ENCODE measurements at places on chromosomes 12 and 14.

DNA sequence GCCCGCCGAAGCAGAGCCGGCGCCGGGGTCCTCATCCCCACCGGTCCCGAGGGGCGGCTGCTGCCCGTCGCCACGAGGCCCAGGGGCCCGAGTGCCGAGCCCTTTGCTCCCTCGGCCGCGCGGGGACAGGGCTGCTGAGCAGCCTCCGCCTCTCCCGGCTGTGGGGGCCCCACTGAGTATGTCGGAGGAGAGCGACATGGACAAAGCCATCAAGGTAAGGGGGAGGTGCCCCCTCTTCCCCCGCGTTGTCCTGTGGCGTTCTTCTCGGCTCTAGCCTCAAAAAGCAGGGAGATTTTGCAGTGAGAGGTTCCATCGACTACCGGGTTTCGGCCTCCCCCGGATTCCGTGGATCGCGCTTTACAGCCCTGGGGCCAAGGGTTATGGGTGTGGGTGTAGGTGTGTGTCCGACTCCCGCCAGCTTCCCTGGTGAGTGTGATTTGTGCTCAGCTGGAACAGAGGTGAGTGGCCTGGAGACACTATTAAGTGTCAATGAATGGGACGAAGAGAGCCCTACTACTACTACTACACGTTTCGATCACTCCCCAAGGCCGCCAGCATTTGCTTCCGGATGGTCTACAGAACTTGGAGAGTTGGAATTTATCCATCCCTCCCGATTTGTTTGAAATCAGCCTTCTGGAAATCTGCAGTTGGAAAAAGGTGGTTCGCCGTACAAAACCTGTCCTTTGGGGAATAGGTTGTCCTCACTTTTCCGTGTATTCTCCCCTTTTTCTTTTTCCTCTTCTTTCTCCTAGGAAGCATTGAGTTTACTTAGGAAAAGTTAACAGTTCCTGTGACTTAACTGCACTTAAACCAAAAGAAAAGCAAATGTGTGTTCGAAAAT is 748 bp downstream of the MAPKAPK5 start:
- DNase-seq: no peak

DNA sequence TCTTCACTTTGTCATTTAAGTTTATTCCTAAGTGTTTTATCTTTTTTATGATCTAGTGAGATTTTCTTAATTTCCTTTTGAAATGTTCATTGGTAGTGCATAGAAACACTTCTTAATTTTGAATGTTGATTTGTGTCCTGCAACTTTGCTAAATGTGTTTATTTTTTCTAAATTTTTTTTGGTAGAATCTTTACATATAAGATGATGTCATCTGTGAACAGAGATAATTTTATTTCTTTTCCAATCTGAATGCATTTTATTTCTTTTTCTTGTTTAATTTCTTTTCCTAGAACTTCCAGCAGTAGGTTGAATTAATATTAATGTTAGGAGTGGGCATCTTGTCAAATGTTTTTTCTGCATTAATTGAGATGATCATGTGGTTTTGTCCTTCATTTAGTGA is 42.1 kb downstream of the SLCO1B3 start:
- no peak for DNase-seq

DNA sequence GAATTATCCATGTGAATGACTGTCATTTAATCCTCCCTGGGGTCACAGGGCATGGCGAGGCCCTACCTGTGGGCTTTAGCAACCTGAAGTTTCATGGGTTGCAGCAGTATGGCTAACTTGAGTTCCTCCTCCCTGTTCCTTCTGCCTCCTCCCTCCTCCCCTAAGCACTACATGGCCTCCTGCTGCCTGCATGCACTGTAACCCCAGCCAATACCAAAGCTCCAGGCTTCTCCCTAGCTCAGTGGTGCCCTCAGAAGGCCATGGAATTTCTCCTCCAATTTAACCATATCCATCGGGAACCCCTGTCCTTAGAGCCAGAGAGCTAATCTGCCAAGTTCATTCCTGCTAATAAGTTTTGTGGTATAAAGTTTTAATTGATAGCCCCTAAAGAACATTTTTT is 95.1 kb downstream of the NT5DC3 start:
- no peak for DNase-seq

DNA sequence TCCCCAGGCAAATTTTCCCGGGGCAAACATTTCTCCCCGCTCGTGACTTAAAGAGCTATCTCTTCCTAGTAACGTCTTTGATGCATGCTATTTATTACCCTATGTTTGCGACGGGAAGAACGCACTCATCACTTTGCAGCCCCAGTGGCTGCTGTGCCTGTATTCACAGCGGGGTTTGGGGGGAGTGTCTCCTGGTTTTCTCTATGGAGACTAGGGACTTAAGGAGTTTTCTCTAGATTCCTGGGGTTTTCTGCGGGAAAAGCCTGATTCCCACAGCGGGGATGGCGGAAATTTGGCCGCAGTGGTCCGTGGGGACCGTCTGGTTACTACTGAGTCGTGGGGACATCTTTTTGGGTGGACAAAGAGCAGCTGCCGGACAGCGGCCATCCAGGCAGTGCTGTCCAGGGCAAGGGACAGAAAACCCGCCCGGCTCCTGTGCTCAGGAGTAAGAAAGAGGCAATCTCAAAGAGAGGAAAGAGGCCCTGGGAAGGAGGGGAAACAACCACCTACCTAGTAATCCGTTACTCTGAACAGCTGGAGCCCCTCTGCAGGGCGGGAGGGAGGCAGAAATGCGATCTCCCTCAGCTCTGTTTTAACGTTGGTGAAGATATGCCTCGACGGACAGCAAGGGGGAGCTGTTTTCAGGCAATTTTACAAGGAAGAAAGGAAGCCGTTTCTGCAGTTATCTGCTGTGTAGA is 771 bp upstream of the AVPR1A start:
- peak; percentile 66 for DNase-seq

DNA sequence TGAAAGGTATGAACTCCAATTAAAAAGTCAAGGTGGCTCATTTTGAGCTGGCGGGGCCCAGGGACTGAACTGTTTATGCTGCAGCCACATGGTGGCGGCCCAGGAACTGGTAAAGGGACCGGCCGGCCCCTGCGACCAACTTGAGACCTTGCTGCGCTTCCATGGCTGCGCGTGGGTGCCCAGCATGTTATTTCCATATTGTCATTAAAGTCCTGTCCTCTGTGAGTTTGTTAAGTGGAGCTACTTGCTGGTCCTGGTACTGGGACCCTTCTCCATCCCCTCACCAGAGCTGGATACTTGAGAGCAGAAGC is 62.3 kb downstream of the BEGAIN start:
- DNase-seq: peak; percentile 6

DNA sequence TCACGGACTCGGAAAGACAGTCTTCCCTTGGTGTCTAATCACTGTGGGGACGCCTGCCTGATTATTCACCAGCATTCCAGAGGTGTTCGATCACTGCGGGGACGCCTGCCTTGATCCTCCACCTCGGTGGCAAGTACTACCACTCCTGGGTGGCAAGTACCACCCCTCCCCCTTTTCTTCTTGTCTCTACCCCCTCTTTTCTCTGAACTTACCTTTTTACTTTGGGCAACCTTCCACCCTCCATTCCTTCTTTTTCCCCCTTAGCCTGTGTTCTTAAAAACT is 12.0 kb upstream of the LGMN start:
- no peak for DNase-seq

DNA sequence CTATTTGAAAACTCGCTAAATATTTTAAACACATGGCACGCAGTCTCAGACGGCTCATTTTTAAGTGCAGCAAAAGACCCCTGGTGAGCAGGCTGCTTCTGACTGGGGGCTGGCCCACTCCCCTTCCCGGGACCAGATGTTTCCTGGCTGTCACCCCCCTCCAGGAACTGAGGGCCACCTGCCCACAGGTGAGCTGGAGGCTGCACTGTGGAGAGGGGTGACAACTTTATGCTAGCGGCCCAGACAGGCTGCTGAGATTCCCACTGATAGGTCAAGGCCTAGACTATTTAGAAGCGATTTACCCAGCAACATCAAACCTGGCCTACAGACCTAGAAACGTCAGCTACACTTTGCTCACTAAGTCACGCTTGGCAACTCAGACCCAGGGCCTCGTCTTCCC is 92.1 kb downstream of the BCL11B start:
- DNase-seq: no peak

DNA sequence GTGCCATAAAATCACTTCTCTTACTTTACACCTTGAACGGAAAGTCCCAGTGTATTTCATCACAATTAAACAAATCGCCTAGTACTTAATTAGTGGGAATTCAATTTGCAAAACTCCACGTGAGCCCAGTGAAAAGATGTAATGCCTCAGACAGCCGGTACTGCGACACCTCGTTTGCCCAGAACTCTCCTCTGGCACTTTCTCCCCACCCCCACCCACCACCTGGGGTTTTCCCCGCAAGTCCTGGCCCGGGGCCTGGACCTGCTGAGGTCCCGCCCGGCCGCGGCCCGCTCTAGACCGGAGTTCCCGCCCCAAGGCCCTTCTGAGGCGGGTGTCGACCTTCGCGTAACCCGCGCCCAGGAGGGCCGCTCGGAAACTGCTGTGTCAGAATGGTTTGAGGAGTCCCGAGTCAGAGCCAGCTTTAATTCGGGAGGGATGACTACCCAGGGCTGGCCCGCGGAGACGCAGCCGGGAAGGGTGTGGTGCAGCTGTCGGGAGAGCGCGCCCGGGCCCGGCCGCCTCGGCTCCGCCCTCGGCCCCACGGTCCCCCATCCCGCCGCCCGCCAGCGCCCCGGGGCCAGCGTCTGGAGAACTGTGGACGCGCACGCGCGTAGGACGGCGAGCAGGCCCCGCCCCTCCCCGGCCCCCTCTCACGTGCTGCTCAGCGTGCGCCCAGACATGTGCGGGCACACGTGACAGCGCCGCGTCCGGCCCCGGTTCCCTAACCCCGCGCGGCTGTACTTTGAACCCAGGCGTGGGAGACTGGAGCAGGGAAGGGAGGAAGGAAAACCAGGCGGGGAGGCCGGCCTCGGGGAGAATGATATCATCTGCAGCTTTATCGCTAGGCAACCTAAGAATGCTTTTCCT is 10.8 kb downstream of the BHLHE41 start:
- DNase-seq: peak; percentile 77

DNA sequence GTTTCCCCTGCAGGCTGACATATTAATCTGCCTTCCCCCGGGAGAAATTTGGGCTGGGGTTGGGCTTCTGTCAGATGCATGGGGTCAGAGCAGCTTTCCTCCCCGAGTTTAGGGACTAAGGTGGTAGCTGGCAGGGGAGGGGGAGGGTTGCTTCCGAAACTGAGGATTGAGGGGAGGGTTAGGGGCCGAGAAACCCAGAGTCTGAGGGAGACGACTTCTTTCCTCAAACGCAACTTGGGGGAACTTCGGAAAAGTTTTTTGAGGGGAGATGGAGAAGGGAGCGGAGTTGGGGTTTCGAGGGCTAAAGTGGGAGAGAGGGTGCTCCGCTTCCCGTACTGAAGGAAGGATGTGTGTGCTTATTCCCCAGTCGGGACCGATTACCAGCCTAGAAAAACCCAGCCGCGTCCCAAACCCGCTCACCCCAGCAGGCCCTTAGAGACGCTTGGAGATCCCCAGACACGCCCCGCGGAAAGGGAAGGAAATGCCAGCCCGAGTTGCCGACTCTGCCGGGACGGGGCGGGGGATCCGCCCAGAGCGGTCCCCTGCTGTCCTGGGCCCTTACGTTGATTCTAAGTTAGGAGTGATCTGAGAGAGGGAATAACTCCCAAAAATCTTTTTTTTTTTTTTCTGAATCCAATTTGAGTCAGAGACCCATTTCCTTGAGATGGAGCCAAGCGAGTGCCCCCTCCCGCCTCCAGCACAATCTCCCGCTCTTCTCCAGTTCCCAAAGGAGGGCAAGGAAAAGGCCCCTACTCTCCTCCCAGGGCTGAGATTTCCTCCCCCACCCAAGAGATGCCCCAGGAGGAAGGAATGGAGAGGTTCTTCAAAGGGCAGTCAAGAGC is 61.9 kb downstream of the SMUG1 start:
- DNase-seq: no peak

- no peak for DNase-seq
These were observed 246.4 kb downstream of the C12orf50 start for GRCh38 chr12:87782838-87783237.

DNA sequence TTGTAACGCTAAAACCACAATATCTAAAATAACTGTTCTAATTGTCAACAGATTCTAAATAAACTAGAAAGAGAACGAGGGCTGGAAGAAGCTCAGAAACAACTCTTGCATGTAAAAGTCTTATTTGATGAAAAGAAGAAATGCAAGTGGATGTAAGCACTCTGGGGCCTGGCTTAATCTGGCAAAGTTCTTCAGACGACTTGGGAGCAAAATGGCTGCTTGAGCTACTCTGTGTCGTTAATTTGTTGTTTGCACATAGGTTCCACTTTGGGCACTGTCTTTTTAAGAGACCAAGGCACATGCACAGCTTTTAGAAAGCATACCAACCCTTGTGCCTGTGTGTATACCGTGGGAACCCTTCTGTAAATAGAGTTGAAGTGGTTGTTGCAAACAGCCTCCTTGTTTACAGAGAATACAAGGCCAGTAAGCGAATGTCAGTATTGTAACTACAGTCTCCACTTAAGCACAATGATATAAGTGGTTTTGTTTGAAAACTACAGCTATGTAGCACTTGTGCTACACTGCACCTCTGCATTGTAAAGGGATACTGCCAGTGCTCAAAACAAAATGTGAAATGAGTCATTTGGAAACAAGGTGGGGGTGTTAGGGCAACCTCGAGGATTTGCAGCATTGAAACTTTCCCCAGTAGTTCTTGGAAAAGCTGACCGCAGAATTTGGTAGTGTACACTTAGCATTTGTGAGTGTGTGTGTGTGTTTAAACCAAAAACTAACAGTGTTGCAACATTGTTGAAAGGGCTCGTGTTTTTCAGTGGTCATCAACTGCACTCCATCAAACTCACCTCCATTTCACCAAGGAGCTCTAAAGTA is 154.3 kb downstream of the CEP83 start:
- DNase-seq: peak; percentile 1

GRCh38 chr14:24534286-24534685 is 26.2 kb upstream of the CMA1 start:
- no peak for DNase-seq

- DNase-seq: no peak
These were observed 5.9 kb downstream of the RASSF3 start for GRCh38 chr12:64616201-64616600.

DNA sequence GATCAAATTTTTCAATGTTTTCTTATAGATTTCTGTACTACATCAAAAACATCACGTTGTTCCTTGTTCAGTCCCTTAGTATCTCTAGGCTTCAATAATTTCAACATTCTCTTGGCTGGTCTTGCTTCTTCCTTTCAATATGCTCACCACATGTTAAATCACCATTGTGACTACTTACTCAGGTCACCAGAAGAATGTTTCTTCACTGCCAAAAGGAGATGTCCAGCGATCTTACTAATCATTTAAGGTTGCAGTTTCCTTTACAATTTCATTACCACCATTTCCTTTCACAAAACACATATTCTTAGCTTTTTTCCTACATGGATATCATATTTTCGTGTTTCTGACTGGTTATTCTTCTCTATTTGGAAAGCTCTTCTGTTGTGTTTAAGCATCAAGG is 363.8 kb downstream of the NAV3 start:
- DNase-seq: no peak

- no peak for DNase-seq
These were observed 22.5 kb downstream of the SYNE2 start for GRCh38 chr14:63875311-63875710.

All from NCI-H1105 (cell line).